Muscle of arm (tissue), 14 donors: ENCODE measurements at places on chromosomes 5 and 9.
A peak's percentile ranks its signal among the peaks of the same experiment; 100 is the strongest.

- DNase-seq: peak; percentile 77
These were observed 59.5 kb upstream of the PCA3 start for GRCh38 chr9:76704593-76705204.

DNA sequence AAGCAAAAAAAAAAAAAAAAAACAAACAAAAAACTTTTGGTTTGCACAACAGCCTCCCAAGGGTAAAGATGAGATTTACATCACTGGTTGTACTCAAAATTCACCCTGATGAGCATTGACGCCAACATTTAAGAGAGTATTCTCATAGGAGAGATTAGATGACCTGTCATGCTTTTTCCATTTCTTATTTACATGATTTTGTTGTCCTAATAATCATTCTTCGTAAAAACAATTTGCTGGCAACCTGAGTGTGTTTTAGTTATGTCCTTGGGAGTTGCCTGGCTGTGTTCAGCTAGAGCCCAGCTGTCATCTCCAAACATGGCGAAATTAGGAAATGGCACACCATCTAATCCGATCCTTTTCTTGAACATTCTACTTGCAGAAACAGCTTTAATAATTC lies 186.4 kb upstream of the MRPS30 start:
- DNase-seq: peak; percentile 7

- no peak for DNase-seq
These were observed 6.1 kb upstream of the OTP start for GRCh38 chr5:77644371-77645157.

- DNase-seq: no peak
These were observed 54.4 kb downstream of the FSD1L start for GRCh38 chr9:105502276-105502675.

DNA sequence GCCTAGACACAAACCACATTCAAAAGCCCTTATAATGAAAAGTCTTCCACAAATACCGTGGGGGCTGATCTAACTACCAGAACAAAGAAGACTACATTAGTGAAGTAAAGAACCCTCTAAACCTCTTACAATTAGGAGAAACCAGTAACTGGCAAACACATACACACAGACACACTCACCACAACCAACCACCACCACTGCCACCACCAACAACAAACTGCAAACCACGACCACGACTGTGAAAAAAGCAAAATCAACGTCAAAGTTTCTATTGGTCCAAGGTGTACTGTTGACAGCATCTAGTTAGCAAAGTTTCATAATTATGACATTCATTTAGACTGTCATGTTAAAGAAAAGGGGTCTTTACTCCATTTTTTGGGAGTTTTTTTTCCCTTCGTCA lies 2.7 kb downstream of the CDO1 start:
- no peak for DNase-seq
